HFF-Myc (cell line): ENCODE measurements at places on chromosomes 5 and 9.
A peak's percentile ranks its signal among the peaks of the same experiment; 100 is the strongest.

DNA sequence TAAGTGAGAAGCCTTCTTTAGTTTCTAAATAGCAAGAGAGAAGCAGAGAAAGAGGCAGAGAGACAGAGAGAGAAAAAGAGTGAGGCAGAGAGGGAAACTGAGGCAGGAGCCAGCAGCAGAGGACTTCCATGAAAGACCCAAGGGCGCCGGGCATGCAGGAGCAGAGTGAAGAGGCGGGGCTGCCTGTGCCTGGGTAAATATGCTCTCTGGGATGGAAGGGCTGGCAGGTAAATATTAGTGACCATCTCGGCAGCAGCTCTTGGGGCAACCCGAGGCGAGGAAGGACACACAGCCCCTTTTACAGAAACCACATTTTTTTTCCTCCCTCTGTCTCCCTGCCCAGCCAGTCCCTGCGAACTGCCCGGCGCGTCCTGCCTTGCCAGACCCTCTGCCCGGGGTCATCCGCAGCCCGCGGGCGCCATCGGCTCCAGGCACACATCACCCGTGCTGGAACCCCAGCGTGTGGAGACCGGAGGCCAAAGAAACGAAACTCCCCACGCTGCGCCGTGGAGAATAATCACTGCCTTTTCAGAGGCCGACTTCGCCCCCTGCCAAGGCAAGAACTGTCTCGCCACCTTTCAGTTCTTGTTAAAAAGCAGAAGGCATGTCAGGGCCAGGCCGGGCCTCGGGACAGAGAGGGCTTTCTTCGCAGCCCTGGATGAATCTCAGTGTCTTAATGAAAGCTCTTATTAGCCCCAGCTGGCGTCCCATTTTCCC, 61.3 kb downstream of the BOD1 start:
- DNase-seq, result no peak

GRCh38 chr9:136886610-136887597, 588 bp downstream of the TRAF2 start:
- DNase-seq, result no peak

DNA sequence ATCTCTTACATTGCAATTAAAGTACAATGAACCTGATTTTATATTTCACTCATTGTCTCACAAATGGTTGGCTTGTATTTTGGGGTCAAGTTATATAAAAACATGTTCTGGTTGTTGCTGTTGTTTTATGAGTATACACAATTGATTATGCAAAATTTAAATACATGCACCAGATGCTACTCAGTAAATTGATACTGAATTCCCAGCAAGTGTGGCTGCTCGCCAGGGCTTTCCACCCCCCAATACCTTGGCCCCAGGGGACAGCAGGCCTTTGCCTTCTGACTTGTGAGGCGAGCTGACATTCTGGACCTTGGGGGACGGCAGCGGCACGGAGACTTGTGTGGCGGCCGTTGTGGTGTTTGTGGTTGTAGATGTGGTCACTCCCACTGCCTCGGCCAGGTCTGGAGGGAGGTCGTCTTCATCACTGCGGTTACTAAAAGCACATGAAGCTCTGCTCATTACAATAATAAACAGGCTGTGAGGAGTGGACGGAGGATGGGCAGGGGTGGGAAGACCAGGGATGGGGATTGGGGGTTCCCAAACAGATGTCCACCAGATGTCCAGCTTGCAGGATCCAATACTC, 27.0 kb upstream of the FRRS1L start:
- no peak for DNase-seq

- no peak for DNase-seq
Observed at GRCh38 chr9:127148014-127148413, 25.6 kb upstream of the ANGPTL2 start.

DNA sequence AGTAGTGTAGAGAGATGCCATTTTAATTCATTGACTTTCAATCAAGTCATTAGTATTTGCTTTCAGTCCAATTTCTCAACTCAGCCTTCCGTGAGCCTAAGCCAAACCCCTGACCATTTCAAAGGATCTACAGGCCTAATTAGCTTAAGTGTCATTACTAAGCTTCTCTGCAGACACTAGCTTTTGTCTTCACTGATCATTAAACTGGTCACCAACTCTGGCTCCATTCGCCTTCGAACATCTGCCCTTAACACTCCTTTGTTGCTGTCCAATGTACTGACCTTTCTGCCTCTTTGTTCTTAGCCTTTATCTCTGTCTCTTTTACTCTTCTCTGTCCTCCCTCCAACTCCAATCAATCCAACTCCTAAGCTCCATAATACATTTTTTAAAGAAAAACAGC, 299.3 kb downstream of the DIRAS2 start:
- DNase-seq, result no peak

GRCh38 chr5:136076881-136077445, 48.2 kb downstream of the TGFBI start:
- DNase-seq, result no peak

GRCh38 chr5:168471785-168472184, 14.5 kb upstream of the RARS1 start:
- peak; percentile 66 for DNase-seq

DNA sequence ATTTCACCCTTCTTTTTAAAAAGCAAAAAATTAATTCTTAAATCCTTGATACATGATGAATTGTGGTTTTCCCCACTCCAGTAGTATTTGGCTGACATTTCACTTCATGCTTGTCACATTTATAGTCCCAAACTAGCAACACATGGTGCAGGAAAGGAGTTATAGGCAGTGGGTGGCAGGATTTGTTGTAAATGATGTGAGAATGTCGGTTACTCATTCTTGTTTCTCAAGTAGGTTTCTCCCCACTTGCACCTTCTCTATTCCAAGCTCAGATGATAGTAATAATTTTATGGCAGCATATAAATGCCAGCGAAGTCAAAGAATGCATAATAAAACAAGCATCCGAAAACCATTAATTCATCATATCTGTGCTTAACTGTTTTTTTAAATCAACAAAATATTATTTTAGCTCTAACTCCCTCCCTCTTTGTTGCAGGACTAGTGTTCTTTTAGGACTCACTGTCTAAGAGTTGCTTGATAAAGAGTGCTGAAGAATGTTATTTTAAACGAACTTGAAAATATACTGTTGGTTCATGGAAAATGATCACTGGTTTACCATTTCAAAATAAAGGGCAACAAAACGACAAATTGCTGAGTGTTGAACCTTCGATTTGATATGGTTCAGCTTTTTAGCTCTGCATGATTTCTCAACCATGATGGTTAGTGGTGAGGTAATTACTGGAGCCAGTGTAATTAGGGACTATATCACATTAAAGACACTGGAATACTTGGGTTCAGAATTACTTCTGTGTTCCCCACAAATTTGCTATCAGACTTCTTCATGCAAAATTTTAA, 88.1 kb upstream of the ADAMTSL1 start:
- no peak for DNase-seq

- no peak for DNase-seq
Observed at GRCh38 chr5:135309391-135310327, 89.4 kb downstream of the MACROH2A1 start.

DNA sequence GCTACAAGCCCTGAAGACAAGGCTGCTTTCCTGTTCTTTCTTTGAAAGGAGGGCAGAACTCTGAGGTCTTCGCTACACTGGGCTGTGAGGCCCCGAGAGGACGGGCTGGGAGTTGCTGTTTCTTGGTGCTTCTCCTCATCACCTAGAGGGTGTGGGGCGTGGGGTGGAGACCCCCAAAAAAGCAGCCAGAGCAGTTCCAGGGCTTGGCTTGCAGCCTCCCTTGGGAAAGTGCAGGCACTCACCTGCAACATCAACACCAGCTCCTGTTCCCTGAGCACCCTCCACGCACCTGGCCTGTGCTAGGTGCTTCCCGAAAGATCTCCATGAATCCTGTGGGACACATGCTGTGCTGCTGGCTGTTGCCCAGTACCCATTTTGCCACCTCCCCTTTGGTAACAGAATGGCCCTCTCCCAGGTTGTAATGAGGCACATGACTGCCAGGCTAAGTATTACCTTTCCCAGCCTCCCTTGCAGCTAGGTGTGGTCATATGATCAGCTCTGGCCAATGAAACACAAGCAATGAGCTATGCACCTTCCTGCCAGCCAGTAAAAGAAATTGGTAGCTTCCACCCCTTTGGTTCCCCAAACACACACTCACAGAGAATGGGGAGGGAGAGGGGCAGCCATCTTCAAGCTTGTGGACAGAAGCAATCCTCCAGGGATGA, 146.0 kb downstream of the C9orf50 start:
- DNase-seq, result no peak

GRCh38 chr5:97097326-97098230, 44.8 kb downstream of the LIX1 start:
- no peak for DNase-seq

- DNase-seq, result no peak
Observed at GRCh38 chr9:93099551-93100275, 3.7 kb downstream of the CARD19 start.

DNA sequence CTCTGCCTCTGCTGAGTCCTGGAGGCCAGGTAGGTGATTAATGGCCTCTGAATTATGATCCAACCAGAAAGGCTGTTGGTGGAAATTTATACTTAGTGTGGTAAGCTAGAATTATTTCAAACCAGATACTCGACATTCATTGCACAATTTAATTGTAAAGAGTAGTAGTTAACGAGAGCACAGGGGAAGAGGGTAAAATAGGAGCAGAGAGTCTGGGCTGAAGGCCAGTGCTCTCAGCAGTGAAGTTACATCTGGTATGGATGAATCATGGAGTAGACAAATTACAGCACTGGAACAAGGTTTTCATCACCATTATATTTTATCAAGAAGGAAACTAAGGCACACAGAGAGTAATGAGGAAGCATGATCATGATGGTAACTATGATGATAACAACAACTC, 92.5 kb downstream of the TLR4 start:
- DNase-seq, result no peak

- no peak for DNase-seq
Observed at GRCh38 chr5:62608529-62609511, 30.2 kb downstream of the LRRC70 start.

GRCh38 chr5:16674750-16675149, 58.0 kb upstream of the RETREG1 start:
- no peak for DNase-seq

DNA sequence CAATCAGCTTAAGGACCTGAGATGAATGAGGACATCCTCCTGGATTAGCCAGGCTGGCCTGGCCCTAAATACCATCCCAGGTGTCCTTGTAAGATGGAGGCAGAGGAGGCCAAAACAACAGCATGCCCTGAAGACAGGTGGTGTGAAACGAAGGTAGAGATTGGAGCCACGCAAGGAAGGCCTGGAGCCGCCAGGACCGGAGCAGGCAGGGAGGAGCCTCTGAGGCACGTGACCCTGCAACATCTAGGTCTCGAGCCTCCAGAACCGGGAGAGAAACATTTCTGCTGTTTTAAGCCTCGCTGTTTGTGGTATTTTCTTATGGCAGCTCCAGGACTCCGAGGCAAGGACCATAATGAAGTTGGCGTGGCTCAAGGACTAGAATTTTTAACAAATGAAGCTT, 9.7 kb upstream of the COL5A1 start:
- no peak for DNase-seq

DNA sequence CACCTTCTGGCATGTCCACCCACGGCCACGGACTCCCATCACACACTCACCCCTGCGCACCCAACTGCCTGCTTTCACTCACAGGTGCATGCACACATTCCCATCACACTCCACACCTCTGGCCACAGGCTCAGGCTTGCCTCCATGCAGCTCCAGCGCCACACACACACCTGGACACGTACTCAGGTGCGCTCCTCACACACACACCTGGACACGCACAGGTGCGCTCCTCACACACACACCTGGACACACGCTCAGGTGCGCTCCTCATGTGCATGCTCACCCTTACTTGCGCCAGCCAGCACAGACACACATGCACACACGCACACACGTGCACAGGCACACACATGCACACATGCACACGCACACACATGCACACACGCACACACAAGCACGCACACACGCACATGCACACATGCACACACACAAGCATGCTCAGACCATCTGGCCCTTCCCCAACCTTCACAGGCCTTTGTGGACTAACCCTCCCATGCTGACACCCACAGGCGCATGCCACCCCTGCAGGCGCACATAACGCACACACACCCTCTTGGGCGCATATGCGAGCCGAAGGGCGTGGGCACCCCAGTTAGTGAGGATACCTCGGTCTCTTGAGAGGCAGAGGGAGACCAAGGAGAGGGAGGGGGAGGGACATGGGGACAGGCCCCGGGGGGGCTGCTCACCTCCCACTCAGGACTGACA, 8.3 kb downstream of the GRIN1 start:
- DNase-seq, result no peak

DNA sequence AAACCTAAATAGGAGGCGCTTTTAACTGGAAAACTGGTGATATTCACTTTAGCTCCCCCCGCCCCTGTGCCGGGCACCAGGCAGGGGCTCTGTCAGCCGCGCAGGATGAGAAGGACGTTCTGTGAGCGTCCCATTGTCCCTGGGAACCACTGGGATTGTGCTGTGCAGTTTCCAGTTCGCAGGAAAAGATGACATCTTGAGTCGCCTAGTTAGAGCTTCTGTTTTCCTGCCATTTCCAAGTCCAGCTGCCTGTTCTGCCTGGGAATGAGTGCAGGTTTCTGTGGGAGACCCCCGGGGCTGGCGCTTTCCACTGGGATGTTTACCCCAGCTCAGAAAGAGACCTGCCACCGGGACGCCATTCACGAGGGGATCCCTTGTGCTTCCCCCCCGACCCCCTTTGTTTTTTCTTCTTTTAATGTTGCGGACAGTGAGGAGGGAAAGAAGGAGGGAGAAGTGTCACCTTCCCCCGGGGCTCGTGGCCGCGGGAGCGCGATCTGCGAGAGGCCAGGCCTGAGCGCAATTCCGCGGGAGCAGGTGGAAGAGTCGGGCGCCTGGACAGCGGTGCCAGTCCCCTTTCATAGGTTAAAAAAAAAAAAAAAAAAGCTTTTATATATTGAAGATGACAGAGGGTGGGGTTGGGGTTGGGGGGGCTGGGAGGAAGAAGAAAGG, 121.5 kb downstream of the RMI1 start:
- no peak for DNase-seq

DNA sequence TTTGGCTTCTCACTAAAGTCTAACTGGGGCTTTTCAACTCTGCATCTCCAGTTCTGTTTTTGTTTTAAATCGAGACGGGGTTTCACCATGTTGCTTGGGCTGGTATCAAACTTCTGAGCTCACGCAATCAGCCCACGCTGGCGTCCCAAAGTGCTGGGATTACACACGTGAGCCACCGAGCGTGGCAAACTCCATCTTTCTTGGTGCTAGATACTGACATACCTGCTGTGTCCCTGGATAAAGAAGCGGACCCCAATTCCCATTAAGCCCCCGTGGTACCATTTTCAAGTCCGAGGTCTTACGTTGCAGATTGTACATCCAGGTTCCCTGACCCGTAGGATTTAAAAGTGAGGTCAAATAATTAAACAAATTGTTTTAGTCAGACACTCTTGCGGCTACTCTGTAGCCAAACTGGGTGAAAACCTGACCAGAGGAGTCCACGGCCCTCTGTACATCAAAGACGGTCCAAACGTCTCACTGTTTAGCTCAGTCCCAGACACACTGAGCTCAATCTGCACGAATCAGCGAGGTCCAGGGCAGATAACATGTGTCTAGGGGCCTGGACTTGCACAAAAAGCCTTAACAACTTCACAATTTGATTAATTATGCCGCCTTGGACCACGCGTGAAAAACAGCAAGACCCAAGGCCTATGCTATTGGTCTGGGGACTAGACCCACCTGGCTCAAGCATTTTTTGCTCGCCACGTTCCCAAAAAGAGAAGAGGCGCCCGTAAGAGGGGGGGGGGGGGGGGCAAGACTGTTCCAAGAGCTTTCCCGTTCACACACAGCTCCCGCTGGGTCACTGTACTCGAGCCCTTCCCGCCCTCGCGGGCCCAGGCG, 727 bp upstream of the DNAJA1 start:
- no peak for DNase-seq
